ENCODE measurements at places on chromosomes 2 and 18. TPM values are rescaled to one million over a fixed set of nuclear protein-coding genes. Genes with fewer than 3 reads are reported as not detected.

GRCh38 chr2:82591718-82592117, 1867.4 kb downstream of the SUCLG1 start:
- no peak for DNase-seq

DNA sequence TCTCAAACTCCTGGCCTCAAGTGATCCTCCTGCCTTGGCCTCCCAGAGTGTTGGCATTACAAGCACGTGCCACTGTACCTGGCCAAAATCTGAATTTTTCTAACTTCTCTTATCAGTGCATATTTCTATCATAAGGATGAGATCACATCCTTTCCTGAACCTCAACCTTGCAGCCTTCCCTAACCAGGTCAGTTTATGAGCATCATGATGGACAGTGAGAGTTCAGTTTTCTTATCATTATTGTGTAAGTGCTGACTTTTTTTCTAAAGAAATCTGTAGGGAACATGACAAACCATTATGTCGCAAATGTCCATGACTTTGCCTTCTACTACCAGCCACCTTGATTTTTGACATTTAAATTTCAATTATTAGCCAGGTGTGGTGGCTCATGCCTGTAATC, 31.5 kb downstream of the MRPL33 start:
- DNase-seq = no peak

- DNase-seq = no peak
These were observed 352.5 kb upstream of the GULP1 start for GRCh38 chr2:187939180-187939579.

GRCh38 chr2:118169359-118170005, 81.2 kb downstream of the INSIG2 start:
- DNase-seq = no peak

DNA sequence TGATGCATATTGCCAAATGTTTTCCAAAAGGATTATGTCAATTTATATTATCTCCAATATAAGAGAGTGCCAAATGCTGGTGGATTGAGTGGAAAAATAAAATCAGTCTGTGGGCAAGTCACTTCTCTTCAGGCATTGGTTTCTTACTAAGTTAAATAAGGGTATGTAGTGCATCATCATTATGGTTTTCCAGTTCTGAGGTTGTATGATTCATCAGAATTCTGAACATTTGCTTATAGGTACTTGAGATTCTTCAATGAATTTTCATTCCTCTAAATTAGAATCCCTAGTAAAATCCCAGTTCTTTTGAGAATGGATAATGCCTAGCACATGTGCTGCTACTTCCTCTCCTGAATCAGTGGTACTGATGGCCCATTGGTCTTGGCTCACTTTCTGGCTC, 188.9 kb upstream of the OSR1 start:
- no peak for DNase-seq

DNA sequence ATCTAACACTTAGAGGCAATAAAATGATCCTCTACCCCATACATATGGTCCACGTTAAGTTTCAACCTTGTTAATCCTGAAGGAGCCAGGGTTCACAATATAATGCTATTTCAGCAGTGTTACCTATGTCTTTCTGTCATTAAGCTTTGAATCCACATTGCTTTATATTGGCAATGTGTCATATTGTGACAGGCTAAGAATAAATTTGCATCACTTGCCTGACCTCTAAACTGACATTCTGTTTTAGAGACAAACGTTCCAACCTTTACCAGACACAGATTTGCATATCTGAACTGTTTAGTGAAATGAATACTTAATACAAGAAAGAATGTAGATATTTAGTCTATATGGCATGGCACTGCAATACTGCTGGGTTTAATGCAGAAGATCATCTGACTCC, 98.4 kb downstream of the UNC80 start:
- DNase-seq = no peak

- DNase-seq = no peak
These were observed 615 bp upstream of the CCNT2 start for GRCh38 chr2:134917888-134918525.

DNA sequence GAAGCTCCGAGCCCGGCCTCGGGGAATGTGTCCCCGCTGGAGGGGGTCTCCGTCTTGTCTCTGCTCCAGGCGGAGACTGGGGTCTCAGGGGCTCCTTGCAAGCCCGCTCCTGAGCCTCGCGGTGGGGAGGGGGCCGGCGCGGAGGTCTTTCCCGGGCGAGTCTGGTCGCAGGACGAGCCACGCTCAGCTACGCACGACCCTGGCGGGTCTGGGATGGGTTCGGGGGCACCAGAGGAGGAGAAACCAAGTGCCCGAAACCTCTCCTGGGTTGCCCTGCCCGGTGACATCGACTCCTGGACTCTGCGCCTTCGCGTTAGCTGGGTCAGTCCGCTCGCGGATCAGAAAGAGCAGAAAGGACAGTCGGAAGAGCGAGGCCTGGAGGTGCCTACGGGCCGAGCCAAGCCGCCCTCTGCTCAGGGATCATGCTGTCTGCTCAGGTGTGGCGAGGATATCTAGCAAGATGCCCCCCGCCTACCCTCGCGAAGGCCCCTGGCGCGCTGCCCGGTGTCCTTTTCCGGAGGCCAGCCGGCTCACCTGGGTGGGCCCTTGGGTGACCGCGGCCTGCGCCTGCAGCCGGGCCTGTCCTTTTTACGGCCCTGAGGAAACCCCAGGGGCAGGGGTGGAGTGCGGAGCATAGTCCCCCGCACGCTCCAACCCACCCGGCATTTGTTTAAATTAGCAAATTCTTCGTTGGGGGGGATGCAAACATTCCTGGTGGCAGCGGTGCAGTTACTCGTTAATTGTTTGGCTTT, 58.7 kb downstream of the SNORC start:
- DNase-seq = no peak

DNA sequence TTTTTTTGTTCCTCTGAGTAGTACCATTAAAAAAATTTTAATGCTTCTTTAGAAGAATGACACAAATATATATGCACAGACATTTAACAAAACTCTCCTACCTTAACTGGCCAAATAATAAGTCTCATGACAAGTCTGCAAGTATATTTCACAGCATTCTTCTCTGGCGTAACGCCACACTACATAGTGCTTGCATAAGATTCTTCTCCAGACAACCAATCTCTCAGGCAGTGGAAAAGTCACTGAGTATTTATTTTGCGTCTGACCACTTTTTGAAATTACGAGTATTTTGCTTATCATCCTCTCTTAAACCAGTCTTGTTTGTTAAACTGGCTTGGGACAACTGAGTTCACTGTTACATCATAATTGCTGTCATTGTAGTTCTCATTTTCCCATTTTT, 749.2 kb downstream of the ADCYAP1 start:
- DNase-seq = no peak

- DNase-seq = no peak
These were observed 70.6 kb downstream of the CAPN13 start for GRCh38 chr2:30736461-30737325.

DNA sequence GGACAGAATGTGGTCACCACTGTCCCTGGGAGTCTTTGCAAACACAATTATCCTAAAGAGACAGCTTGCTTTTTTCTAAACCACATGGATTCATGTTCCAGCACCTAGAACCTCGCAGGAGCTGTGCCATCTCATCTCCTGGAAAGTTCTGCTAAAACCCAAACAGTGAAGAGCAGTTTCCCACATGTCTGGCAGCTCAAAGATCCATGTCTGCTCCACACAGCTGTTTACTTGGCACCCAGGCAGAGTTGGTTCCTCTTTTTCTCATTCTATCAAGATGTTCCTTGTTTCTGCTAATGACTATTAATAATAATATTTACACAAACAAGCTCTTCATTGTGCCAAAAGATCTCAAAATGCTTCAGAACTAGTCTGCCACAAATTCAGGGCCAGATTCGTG, 30.1 kb upstream of the PID1 start:
- no peak for DNase-seq

DNA sequence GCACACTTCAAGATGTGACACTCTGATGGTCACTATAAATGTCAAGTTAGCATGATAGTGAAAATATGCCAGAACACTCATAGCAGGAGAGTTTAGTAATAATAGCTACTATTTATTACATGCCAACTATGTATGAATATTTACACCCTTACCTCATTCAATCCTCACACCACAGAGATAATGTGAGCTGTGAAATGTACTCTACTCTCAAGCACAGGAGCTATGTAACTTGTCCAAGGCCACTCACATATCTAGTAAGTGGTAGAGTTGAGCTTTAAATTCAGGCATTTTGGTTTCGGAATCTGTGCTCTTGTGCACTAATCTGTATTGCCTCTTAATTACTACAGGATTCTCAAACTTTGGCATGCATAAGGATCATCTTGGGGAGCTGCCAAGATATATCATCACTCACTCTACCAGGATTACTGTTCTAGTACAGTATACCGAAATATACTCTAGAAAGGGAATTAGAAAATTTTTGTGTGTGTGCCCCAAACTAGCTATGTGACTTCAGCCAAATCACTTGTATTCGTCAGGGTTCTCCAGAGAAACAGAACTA, 154.3 kb downstream of the PLCL1 start:
- DNase-seq = no peak

GRCh38 chr18:51426996-51427395, 229.5 kb upstream of the MEX3C start:
- no peak for DNase-seq

- DNase-seq = no peak
These were observed 59.6 kb downstream of the ITGB6 start for GRCh38 chr2:160140471-160140870.

DNA sequence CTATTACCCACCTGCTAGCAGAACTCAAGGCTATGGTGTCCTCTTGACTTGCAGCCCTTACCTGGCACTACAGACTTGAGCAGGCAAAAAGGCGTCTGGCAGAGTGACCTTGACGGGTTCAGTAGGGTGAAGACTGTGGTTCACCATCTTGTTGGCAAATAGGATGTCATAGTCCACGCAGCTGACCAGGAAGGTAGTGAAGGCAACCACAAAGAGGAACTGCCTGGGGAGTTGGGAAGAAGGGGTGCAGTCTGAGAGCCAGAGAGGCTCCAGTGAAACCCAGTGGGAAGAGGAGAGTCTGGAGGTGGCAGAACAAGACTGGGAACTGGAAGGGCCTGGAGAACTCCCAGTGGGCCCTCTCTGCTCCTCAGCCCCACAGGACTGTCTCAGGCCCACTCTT, 4.1 kb downstream of the ATG9A start:
- DNase-seq = no peak

- DNase-seq = no peak
These were observed 39.9 kb downstream of the PRKCE start for GRCh38 chr2:45691171-45691999.

DNA sequence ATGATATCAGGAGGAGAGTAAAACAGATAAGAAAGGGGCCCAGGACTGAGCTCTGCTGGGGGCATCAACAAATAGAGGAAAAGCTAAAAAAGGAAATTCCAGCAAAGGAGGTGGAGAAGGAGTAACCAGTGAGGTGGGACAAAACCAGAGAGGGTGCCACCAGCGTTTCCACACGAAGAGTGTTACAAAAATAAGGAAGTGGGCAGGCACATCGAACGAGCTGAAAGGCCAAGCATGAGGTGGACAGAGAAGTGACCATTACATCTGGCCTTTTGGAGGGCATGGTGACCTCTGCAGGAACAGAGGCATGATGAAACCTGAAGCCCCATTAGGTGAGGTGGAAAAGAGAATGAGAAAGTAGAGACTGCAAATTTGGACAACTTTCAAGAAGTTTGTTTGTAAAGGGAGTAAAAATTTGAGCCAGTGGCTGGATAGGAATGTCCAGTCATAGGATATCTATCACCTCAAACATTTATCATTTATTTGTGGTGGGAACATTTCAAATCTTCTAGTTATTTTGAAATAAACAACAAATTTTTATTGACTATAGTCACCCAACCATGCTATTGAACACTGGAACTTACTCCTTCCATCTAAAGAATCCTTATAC, 18.4 kb upstream of the VIT start:
- no peak for DNase-seq

GRCh38 chr2:186716899-186717298, 23.0 kb downstream of the FAM171B start:
- no peak for DNase-seq

GRCh38 chr2:32357318-32358110, 691 bp downstream of the BIRC6 start:
- no peak for DNase-seq

Gene CAPN14
- 0.12 TPM for total RNA-seq

Gene POTEC
- total RNA-seq = not detected

Gene TTC39C
- total RNA-seq = 21.6 TPM

Gene CNDP1
- 0.48 TPM for total RNA-seq

Gene SCYGR5
- not detected for total RNA-seq

All from type B pancreatic cell (in vitro differentiated cells).